ENCODE measurements at places on chromosomes 12 and 14.

- DNase-seq: no peak
These were observed 97.2 kb downstream of the MGAT4C start for GRCh38 chr12:86158956-86159355.

DNA sequence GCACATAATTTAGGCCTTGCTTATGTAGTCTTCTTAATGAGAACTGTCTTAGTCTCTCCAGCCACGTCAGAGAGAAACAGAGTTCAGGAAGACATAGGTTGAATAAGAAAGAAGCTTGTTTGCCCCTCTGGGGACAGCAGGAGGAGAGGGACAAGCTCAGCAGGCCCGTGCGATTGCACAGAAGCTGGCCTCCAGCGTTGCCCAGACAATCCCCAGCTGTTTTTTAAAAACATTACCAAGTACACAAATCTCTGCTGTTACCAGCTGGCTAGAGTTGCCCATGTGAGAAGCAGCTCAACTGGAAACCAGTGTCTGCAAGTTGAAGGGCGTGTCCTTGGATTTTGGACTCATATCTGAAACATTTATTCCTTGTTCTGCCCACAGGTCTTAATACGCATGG, 232.6 kb downstream of the EFCAB11 start:
- no peak for DNase-seq

DNA sequence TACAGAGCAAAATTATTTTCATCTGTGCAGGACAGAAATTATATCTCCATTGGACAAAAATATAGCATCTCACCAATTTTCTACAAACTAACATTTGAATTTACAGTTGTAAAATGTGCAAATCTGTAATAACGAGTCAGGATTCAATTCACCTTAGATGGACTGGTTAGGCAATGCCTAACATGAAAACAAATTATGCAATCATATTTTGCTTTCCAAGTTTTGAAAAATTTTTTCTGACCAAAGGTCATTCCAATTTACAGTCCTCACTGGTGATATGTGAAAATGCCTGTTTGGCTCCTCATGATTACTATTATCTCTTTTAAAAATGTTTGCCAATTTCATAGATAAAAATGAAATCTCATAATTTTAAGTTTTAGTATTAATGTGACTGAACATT, 6.5 kb upstream of the CPM start:
- no peak for DNase-seq

DNA sequence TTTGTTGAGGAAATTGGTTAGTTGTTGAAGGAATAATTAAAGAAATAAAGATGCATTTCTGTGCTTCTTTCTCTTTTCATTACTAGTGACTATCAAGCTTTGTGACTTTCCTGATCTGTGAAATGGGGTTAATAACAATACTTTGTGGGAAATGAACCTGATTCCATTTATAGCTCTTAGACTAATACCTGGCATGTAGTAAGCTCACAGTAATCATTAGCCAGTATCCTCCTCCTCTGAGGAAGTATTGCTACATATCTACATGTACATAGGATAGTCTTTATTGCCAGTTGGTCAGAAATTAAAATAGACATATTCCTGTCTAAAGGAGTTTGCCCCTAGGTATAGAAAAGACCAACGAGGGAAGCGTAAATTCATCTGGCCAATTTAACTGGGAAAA, 1.8 kb upstream of the CCDC198 start:
- no peak for DNase-seq

GRCh38 chr14:47261350-47261749, 414.1 kb downstream of the MDGA2 start:
- no peak for DNase-seq

DNA sequence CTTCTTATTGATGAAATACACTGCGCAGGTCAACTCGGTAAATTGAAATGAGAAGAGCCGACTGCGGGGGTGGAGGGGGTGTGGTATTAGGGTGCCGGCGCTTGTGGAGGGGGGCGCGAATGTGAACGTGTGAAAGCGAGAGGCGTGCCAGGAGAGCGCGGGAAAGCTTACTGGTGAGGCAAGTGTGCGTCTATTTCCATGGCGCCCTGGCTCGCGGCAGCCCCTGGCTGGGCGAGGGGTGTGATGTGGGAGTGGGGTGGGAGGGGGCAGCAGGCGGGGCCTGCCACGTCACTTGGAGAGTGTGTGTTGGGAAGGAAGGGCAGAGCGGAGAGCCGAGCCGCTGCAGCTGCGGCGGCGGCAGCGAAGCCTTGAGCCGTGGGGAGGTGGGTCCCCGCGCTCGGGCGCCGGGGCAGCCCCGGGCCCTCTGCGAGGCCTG, 88.8 kb downstream of the GALNT8 start:
- DNase-seq: peak; percentile 65

GRCh38 chr14:79916892-79917291, 294.4 kb downstream of the DIO2 start:
- no peak for DNase-seq

- DNase-seq: no peak
These were observed 574 bp downstream of the WNK1 start for GRCh38 chr12:752695-753610.

GRCh38 chr14:88929656-88930436, 105.4 kb downstream of the TTC8 start:
- no peak for DNase-seq

Measured in NCI-H1417 treated with DMSO at 0.1 percent for 48 hours (cell line).